ENCODE measurements at places on chromosomes 5 and 9.

DNA sequence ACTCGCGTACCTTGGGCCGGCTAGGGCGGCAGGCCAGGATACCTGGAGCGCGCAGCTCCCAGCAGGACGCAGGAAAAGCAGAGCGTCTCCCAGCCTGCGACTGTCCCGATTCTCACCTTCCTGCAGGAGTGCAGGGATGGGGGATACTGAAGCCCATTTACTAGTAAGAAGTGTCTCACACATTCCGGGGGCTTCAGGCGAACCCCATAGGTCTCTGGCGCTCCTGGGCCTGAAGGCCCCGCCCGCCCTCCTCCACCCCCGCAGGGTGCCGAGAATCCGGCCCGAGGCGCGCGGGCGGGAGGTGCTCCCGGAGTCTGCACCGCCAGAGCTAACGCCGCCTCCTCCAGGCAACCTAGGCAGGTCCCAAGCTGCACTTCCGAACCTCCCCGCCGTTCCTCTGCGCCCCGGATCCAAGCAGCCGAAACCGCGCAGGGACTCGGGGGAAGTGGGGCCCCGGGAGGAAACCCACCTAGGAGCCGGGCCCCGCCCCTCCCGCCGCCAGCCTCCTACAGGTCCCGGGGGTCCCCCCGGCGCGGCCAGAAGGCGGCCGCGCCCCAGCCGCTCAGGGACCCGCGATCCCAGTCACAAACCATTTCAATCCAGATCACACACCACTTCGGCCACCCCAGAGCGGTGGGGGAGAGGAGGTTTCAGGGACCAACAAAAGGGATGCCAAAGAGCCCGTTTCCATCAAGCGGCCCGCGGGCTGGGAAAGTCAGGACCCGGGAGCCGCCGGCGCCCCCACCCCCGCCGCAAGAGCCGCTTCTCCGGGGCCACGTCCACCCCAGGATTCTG lies 1.2 kb downstream of the ROR2 start:
- no peak for DNase-seq

DNA sequence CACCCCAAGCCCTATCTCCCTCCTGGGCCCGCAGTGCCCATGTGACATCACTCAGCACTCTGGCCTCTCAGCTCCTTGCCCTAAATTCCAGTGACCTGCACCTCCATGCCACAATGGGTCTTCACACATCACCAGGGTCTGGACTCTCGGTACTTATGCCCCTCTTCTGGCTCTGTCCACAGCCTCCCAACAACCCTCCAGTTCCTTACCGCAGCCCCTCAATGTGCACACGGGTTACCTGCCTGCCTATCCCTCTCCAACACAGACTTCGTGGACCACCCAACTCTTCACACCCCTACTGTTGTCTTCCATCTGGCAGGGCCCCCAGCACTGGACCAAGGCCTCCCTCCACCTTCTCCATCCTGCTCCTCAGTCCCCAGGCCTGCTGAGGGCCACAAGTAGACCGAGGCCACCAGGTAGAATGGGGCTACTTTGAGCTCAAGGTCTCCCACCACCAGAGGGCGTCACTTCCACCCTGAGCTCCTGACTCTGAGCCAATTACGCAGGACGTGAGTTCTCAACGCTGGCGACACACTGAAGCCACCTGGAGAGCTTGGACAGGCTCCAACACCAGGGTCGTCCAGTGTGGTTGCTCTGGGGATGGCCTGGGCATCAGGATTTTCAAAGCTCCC lies 172.1 kb downstream of the GABBR2 start:
- peak; percentile 83 for DNase-seq

DNA sequence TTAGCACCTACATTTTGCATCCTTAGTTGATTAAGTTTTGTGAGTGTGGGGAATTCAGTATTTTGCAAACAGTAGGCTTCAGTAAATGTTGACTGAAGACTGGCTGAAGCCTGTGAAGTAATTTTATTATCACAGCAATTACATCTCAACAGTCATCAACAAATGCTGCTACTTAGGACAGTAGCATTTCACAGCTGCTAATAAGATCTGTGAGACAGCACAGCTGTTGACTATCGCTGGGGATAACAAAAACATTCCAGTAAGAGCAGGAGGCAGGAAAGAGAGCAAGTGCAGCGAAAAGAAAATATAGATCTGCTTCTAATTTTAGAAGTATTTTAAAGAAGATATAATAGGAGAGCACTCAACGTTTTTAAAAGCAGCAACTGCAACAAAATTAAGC lies 117.3 kb upstream of the FGF10 start:
- no peak for DNase-seq

DNA sequence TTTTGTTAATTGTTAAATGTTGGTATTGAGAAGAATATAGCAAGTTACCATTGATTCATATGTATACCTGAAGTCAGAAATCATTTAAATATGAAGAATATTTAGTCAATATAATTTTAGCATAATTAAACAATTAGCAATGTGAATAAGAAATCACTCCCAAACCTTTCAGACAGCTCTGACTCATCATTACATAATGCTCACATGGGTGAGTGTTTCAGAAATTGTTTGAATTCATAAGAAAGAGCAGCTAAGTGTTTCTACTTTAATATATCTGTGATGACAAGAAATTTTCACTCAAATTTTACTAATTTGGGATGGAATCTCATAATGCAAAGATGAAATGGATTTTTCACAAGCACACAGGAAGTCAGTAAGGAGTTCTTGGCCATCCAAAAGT lies 42.0 kb upstream of the CDC42SE2 start:
- DNase-seq = peak; percentile 57

DNA sequence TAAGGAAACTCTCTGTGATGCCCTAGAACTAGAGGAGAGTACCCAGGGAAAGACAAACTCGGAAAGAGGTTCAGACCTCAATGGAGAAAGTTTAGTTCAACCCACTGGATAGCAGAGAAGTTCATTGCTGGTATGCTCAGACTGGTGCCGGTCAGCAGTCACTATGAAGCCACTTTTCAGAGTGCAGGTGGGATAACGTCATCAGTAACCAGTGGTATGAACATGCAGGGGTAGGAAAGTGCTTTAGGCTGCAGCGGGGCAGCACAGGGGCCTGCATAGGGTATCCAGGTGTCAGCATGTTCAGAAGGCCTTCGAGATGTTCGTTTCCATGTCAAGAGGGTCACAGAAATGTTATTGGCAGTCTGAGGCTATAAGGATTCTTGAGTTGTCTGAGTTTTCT lies 20.8 kb upstream of the ANKRD55 start:
- no peak for DNase-seq

GRCh38 chr5:141623611-141624010 lies 4.8 kb upstream of the DIAPH1 start:
- DNase-seq = no peak

GRCh38 chr5:27241564-27242257 lies 203.3 kb upstream of the CDH9 start:
- no peak for DNase-seq

DNA sequence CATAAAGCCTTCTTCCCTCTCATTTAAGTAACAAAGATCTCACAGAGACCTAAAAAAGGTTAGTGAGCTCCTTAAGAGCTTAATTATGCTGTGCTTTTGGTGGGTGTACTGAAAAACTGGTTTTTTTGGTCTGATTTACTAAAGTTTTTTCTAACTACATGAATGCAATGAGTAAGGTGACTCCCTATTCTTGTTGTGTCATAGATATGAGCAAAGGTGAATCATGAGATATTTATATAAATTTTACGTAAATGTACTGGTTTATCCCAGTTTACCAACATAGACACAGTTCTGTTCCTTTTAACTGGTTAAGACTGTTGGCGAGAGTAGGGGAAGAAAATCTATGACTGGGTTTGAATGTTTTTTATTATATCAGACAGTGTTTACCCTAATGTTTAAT lies 250.5 kb downstream of the NR2F1-AS1 start:
- DNase-seq = no peak

GRCh38 chr9:134778841-134779411 lies 101.7 kb upstream of the FCN2 start:
- DNase-seq = peak; percentile 60

- no peak for DNase-seq
Measured at GRCh38 chr9:133873461-133873891, 118.6 kb downstream of the VAV2 start.

DNA sequence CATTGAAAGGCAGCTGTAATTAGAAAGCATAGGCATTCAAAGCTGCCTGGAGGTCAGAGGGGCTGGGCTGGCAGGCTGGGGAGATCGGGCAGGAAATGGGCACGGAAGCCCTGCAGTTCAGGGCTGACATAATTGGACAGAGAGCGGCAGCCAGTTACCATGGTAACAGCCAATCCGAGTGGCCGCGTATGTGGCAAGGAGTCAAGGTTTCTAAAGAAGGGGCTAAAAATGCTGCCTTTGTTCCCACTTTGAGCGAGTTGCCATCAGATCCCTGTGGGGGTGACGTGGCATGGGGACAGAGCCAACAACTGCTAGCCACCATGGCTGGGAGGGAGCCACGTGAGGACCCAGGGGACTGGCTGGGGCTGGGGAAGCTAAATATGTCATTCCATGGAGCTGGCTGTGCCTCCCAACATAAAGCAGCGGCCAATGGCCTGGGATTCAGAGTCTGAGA lies 44.7 kb upstream of the NDFIP1 start:
- peak; percentile 42 for DNase-seq

GRCh38 chr5:74517700-74518099 lies 122.8 kb downstream of the ENC1 start:
- DNase-seq = no peak

GRCh38 chr5:18465833-18466681 lies 831.8 kb downstream of the TAF11L14 start:
- peak; percentile 70 for DNase-seq

DNA sequence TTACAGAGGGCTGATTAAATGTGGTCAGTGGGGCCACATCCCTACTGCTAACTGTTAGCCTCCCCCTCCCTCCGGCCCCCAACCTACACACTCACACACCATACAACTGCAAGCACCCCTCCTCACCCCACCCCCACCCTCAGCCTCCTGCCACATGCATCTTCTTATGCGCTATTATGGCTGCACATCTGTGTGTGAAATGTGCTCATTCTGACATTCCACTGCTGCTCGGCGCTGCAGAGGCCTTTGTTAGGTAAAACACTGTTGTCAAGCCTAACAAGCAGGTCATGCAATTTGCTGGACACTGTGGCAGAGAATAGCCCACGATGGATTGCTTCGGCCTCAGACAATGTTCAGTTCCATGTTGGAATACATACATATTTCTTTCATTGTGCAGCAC lies 173.6 kb downstream of the NR2F1-AS1 start:
- DNase-seq = no peak

GRCh38 chr5:110853267-110853666 lies 114.5 kb downstream of the SLC25A46 start:
- no peak for DNase-seq

GRCh38 chr5:34639852-34640626 lies 16.1 kb upstream of the RAI14 start:
- DNase-seq = no peak

- no peak for DNase-seq
Measured at GRCh38 chr5:120476063-120476462, 12.0 kb downstream of the PRR16 start.

GRCh38 chr5:66830636-66831035 lies 234.4 kb downstream of the MAST4 start:
- no peak for DNase-seq

- no peak for DNase-seq
Measured at GRCh38 chr9:77463151-77463550, 185.0 kb downstream of the GNA14 start.

- no peak for DNase-seq
Measured at GRCh38 chr5:114473541-114473940, 111.7 kb downstream of the KCNN2 start.

DNA sequence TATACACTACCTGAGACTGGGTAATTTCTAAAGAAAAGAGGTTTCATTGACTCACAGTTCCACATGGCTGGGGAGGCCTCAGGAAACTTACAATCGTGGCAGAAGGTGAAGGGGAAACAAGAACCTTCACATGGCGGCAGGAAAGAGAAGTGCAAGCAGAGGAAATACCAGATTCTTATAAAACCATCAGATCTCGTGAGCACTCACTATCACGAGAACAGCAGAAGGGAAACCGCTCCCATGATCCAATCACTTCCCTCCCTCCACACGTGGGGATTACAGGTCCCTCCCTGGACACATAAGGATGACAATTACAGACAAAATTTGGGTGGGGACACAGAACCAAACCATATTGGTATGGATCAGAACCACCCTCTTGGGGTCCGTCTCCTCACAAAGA lies 44.2 kb upstream of the SPIN1 start:
- DNase-seq = peak; percentile 40

DNA sequence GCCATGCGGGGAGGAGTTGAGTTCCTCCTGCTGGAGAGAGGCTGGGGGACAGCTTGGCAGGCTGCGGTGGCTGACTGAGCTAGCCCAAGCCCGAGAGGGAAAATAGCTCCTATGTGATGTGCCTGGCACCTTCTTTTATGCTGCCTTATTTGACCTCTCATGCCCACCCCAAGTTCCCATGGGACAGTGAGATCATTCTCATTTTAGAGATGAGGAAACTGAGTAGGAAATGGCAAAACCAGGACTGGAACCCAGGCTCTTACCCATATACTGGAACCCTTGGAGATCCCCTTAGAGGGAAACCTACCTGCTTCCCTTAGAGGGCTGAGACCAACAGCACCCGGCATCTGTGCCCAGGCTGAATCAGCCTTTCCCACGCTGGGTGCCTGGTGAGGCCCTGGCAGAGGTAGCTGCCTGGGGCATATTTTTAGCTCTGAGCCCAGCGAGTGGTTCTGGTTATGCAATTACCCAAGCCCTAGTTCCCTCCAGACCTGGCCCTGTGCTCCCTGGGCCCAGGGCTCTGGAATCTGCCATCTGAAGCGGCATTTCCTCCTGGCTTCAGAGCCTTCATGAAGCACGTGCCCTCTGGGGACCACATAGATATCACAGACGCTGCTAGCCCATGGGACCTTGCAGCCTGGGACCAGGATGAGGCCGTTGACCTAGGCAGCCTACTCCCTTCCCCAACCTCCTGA lies 23.6 kb downstream of the COL27A1 start:
- no peak for DNase-seq

GRCh38 chr9:109855540-109855939 lies 75.5 kb downstream of the PALM2AKAP2 start:
- no peak for DNase-seq

Measured in suppressor macrophage treated with lipopolysaccharide for 1 hour (primary cell).